ENCODE measurements at places on chromosomes 2 and 18.

GRCh38 chr18:59876310-59876626, 23.5 kb upstream of the PMAIP1 start:
- DNase-seq: no peak

DNA sequence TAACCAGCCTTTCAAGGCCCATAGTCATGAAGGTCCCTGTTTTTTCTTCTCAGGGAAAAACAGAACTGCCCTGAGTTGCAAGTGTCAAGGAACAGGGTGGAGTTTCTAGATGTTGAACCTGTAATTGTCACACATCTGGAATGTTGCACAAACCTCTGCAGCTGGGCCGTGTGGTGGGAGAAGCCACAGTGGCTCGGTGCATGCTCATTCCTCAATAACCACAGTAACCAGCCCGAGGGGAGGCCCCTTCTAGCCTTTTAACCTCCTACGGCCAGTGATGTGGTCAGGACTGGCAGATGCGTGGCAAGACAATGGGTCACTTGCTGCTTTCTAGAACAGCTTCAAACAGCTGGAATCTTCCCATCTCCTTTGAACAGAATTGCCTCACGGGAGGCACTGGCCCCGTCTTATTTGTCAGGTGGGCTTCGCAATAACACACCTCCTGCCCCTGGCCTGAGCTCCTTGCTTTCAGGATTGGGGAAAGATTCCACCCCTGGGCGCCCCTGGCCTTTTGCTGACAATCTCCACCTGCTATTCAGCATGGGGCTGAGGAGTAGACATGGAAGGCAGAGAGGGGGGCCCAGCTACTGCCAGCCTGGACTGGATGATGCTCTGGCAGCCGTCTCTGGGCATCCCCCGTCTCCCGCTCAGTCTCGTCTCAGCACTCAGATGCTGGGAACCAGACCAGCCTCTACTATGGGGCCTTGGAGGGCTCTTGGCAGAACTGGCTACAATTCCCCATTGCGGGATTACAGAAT, 102.9 kb downstream of the KLHL29 start:
- no peak for DNase-seq

GRCh38 chr2:239758279-239758877, 266.8 kb downstream of the NDUFA10 start:
- no peak for DNase-seq

DNA sequence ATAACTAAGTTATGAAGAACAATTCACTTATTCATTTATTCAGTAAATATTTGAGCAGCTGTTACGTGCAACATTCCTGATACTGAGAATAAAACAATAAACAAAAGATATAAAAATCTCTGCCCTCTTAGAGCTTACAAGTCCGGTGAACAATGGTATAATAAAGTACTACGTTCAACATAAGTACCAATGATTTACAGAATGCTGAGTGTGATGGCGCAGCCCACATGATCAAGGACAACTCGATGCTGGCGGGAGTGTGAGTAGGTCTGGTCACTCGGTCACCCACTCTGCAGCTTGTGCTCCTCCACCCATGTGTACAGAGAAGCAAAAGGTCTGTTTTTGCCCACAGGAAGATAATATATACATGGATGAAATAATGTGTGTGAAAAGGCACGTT, 254.3 kb downstream of the BCL11A start:
- no peak for DNase-seq

All from stimulated activated CD4-positive, alpha-beta T cell treated with anti-CD3 and anti-CD28 coated beads, Interleukin-1b, Interleukin-23, amount 100 ng/mL, for 4 hours (primary cell).